Smooth muscle cell of the brain vasculature (primary cell): ENCODE measurements at places on chromosomes 12 and 14.

DNA sequence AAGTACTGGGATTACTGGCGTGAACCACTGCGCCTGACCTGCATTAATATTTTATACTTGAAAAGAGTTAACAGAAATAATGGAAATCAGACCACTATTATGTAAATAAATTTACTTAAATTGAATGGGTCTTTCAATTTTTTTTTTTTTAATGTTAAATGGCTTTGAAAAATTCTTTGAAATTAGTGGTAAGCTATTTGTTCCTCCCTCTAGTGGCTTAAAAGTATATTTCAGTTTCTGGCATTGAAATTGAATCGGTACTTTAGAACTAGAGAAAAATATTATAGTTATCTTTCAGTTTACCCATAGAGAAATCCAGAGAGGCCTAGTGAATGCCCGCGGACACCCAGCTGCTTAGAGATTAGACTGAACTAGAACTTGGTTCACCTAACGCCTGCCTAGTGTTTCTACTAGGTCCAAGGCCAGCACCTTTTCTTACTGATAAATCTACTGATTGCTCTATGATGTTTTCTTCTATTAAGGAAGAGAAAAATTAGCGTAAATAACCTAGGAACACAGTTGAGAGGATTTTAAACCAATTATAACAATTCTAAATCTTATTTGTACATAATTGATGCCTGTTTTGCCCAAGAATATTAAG is 106.5 kb downstream of the EML1 start:
- DNase-seq, result no peak

GRCh38 chr12:74349925-74350324 is 187.7 kb upstream of the ATXN7L3B start:
- no peak for DNase-seq

DNA sequence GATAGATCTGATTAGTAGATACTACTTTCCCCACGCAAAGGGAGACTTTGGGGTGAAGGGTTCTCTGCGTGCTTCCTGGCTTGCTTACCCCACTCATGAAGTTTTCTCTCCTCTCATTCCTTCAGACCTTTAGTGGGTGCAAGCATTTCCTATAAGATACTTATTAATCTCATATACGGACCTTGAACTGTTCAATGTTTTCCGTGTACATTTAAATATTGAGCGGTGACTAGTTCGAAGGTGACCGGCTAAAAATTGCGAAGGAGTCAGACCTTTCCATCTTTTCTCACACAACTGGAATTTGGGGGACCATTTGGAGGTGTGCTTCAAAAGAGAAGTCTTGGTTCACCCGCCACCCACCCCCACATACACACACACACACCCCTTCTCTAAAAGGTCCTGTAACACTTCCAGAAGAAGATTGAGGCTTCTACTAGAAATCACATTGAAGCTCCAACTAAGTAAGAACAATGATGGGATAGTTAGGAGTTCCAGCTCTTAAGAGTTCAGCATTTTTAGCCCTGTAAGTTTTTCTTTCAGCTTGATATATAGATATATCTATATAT is 6.1 kb upstream of the FOXG1 start:
- no peak for DNase-seq

GRCh38 chr12:116910645-116911451 is at the start of gene FBXW8:
Gene FBXW8, plus strand, starts transcription at chr12:116910950. Its CDS starts 88 bp downstream, at chr12:116911038.
- DNase-seq, result no peak

GRCh38 chr14:99575043-99576023 is 28.7 kb downstream of the CCDC85C start:
- DNase-seq, result no peak

DNA sequence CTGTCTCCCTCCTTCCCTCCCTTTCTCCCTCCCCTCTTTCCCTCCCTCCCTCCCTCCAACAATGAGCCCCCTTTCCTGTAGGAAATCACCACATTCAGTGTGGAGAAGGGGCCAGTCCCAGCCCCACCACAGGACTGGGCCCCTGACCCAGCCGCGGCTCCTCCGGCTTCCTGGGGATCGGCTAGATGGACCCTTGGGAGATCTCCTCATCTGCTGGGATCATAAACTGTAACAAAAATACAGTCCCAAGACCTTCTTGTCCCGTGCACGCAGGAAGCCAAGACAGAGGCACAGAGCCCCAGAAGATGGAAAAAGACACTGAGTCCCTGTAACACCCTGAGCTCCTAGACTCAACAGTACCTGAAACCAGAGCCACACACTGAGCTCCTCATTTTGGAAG is 23.9 kb downstream of the DIO3 start:
- DNase-seq, result no peak

- DNase-seq, result no peak
Measured at GRCh38 chr14:103186909-103187586, 63.8 kb downstream of the TNFAIP2 start.

DNA sequence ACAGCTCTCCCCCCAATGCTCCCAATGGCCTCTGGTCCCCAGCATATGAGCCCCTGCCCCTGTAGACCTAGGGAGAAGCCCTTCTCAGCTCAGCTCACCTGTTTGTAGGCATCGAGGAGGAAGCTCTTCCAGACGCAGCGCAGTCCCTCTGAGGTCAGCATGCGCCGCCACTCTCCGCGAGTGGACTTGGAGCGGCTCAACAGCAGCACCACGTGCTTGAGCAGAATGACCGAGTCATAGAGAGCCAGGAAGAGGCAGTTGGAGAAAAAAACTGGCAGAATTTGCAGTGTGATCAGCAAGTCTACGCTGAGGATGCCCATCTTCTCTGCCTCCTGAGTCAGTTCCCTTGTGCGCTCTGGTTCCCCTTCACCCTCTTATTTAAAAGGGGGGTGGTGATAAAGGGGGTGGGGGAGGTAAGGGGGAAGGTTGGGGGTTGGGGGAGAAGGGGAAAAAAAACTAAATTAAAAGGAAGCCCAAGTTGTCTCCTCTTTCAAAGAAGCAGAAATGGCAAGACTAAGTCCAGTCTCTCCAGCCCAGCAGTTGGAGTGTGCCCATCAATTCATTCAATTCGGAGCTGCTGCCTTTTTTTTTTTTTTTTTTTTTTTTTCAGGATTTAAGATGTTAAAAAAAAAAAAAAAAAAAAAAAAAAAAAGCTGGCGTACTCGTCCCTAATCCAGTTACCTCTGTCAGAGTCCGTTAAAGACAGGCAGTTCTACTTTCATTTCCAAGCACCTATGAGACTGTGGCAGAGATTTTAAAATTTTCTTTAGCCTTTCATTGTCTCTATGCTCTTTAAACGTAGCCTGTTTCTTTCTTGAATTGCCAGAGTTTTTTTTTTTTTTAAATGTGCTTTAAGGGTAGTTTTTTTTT is at the start of gene DIO2:
TSS of gene DIO2 (minus strand) at position 352 of the 870 bp plus-strand sequence. CDS start at position 320, 32 bp downstream.
- DNase-seq, result no peak

GRCh38 chr14:86987966-86988365 is 1005.0 kb downstream of the GALC start:
- DNase-seq, result no peak

GRCh38 chr14:94346841-94347240 is 23.7 kb upstream of the SERPINA6 start:
- no peak for DNase-seq

DNA sequence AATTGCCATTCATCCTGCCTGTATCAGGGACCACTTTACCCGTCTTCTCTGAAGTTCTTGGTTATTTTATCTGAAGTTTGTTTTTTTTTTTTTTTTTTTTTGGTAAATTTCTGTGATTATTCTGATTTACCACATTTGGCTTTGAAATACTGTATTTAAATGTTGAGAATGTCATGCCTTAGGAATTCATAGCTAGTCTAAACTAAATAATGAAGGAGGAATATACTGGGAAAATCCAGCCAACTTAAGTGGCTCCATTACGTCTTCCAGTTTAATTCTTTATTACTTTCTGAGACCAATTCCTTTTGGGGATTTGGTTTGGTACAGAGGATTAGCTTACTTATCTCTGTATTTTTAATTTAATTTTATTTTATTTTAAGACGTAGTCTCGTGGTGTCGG is 60.3 kb upstream of the KCNMB4 start:
- no peak for DNase-seq

DNA sequence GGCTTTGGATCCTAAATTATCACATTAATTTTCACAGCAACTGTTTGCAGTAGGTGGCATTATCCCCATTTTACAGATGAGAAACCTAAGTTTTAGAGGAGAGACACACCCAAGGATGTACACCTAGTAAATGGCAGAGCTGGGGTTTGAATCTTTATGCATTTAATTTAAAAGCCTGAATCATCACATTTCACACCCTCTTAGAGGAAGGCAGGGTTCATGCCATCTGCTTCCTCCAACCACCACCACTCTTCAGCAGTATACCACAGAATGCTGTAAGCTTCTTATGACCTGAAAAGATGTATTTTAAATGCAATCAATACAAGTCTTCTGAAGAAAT is 90.3 kb downstream of the CRADD start:
- DNase-seq, result no peak

DNA sequence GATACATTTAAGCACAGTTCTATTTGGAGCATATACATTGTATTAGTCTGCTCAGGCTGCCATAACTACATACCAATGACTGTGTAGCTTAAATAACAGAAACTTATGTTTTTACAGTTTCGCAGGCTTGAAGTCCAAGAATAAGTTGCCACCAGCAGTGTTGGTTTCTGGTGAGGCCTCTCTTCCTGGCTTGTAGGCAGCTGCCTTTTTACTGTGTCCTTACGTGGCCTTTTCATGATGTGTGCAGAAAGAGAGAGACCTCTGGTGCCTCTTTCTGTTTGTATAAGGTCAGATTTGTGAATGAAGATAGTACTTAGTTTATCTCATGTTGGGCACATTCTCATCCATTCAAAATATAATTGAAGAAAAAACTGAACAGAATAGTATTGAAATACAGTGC is 636.6 kb downstream of the FLRT2 start:
- no peak for DNase-seq

GRCh38 chr12:104593482-104593881 is 136.7 kb downstream of the CHST11 start:
- no peak for DNase-seq

- DNase-seq, result no peak
Measured at GRCh38 chr12:17030338-17030737, 424.4 kb upstream of the LMO3 start.

DNA sequence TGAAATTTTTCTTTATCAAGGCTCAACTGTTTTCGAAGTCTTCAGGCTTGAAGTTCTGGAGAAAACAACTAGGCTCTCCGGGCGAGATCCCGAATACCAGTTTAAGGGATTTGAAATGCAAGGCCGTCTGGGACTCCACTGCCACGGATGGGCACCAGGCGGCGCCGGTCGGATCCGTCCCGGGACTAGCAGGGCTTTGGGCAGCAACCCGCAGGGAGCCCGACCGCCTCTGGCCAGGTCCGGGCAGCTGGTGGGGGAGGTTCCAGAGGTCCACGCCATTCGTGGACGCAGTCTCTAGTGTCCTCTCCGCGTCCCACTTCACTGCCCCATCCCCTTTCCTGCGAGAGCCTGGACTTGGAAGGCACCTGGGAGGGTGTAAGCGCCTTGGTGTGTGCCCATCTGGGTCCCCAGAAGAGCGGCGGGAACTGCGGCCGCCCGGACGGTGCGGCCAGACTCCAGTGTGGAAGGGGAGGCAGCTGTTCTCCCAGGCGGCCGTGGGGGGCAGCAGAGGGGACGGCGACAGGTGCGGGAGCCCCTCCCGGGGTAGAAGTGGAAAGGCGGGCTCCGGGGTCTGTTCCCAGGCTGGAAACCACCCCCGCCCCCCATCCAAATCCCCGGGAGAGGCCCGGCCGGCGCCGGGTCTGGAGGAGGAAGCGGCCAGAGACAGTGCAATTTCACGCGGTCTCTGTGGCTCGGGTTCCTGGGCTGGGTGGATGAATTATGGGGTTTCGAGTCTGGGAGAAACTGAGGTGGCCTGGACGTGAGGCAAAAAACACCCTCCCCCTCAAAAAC is 838 bp upstream of the ERBB3 start:
- no peak for DNase-seq

DNA sequence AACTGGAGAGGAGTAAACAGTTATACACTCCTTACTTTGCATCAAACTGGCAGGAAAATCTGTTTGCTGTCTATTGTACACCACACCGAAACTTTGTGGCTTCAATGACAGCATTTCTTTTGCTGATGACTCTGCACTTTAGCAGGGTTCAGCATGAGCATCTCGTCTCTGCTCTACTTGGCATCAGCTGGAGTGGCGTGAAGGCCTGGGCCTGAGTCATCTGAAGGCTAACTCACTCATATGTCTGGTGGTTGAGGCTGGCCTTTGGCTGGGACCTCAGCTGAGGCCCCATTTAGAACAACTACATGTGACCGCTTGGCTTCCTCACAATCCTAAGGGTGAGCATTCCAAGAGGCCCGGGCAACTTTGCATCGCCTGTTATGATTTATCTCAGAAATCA is 28.7 kb upstream of the REP15 start:
- no peak for DNase-seq

DNA sequence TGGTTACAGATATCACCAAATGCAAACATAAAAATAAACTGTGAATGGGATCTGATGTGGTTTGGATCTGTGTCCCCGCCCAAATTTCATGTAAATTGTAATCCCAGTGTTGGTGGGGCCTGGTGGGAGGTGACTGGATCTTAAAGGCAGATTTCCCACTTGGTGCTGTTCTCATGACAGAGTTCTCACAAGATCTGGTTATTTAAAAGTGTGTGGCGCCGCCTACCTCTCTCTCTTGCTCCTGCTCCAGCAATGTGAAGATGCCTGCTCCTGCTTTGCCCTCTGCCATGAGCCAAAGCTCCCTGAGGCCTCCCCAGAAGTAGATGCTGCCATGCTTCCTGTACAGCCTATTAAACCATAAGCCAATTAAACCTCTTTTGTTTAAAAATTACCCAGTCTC is 47.8 kb downstream of the SLC25A21 start:
- no peak for DNase-seq

GRCh38 chr12:30457621-30458289 is 237.9 kb downstream of the IPO8 start:
- DNase-seq, result peak; percentile 13

DNA sequence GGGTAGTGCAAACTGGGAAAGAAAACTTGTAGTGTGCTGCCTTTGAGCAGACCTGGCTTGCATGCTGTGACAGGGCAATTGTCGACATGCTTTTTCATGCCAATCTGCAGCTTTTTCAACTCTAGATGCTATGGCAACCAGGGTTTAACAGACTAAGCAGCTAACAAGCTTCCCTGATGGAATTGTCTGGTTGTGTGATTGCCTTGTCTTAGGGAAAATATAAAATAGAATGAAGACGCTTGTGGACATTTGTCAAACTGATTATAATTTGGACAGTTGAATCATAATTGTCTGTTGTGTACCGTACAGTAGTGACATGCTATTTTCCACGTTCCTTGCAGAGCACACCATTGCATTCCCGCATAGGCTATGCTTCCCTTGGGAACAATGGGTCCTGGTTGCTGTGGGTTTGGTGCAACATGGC is 113.0 kb downstream of the FOXG1 start:
- DNase-seq, result no peak

GRCh38 chr12:106774808-106775524 is 484 bp downstream of the RIC8B start:
- no peak for DNase-seq

- DNase-seq, result no peak
Measured at GRCh38 chr12:66268562-66268961, 33.7 kb upstream of the HELB start.
